ENCODE measurements at places on chromosomes 3 and 15. TPM values are rescaled to one million over a fixed set of nuclear protein-coding genes. Genes with fewer than 3 reads are reported as not detected.

- H3K4me3 ChIP-seq, result no peak overlapping the region
- H3K27ac ChIP-seq, result no peak overlapping the region
- H3K27me3 ChIP-seq, result no peaks in the 10 kb centered on the region
- H3K36me3 ChIP-seq, result peaks cover 8% of the 10 kb centered on the region
- no peak for DNase-seq
Observed at GRCh38 chr3:16254916-16255315, 9.8 kb downstream of the DPH3 start.

DNA sequence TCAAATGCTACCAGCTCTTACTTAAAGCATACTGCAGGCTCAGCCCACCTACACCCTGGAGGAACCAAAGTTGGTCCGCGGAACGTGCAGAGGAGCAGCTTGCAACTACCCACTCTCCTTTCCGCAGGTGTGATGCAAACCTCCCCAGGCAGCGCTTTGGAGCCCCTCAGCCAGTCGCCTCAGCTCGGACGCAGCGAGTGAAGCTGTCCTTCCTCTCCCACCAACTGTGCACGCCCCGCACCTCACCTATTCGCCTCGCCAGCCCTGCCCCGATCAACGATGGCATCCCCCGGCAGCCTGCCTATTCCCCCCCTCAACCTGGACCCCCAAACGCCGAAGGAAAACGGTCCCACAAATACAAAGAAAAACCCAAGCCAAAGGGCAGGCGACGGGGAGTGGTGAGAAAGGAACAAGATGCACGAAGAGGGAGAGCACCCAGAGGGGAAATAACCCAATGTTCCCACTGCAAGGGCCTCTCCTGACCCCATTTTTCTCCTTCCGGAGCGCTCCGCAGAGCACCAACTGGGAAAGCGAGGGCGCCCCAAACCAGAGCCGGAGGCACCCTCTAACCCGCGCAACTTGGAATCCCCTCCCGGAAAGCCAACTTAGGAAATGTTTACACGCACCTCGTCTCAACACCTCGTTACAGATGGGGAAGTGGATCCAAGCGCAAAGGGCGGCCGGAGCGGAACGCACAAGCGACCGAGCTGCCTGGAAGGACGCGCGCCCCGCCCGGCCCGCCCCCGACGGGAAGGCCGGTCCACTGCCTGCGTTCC is 665 bp downstream of the GLB1 start:
- peaks cover 18% of the 10 kb centered on the region for H3K4me1 ChIP-seq
- H3K27ac ChIP-seq, result peak overlapping the region; percentile 79

DNA sequence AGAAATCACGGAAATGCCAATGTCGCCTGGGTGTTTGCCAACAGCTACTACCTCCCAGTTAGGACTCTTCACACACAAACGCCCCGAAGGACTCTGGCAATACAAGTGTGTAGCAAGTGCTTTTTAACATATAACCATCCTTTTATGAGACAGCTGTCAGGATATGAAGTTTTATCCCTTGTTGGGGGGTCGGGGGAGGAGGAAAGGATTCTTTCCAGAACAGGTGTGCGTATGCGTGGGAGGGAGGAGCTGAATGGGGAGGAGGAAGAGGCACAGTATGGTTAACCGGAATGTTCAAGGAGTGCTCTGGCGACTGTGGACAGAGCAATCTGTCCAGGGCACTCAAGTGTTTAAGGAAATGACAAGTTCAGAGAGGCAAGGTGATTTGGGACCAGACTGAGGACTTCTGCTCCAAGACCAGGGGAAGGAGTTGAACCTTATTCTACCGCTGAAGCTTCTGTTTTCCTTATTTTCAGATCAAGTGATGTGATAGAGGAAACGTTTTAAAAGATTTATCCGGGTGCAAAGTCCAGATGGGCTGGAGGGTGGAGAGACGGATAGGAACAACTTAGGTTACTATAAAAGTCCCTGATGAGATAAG is 1.3 kb downstream of the TSPAN3 start:
- peaks cover 49% of the 10 kb centered on the region for H3K4me1 ChIP-seq
- peak overlapping the region; percentile 78 for H3K27ac ChIP-seq
- H3K27me3 ChIP-seq, result peaks cover 10% of the 10 kb centered on the region

DNA sequence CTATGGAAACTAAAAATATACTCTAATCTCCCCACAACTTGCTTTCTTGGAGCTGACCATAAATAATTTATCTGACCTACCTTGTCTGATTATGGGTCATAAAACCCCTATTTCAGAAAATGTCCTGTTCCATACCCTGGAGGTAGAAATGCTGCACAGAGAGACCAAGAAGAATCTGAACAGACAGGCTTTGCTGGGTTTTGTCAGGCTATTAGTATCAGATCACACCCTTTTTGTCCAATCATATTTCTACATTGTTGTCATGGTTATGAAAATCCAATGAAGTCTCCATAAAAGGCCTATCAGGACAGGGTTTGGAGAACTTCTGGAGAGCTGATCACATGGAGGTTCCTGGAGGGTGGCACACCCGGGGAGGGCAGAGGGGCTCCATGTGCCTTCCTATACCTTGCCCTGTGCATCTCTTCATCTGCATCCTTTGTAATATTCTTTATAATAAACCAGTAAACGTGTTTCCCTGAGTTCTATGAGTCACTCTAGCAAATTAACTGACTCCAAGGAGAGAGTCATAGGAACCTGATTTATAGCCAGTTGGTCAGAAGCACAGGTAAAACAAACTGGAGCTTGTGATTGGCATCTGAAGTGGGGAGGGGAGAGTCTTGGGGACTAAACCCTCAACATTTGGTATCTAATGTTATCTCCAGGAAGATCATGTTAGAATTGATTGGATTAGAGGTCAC is 58.1 kb downstream of the NGLY1 start:
- no peak for DNase-seq
- no peaks in the 10 kb centered on the region for H3K36me3 ChIP-seq
- H3K27ac ChIP-seq, result no peak overlapping the region
- H3K4me3 ChIP-seq, result no peak overlapping the region
- H3K4me1 ChIP-seq, result peaks cover 12% of the 10 kb centered on the region

DNA sequence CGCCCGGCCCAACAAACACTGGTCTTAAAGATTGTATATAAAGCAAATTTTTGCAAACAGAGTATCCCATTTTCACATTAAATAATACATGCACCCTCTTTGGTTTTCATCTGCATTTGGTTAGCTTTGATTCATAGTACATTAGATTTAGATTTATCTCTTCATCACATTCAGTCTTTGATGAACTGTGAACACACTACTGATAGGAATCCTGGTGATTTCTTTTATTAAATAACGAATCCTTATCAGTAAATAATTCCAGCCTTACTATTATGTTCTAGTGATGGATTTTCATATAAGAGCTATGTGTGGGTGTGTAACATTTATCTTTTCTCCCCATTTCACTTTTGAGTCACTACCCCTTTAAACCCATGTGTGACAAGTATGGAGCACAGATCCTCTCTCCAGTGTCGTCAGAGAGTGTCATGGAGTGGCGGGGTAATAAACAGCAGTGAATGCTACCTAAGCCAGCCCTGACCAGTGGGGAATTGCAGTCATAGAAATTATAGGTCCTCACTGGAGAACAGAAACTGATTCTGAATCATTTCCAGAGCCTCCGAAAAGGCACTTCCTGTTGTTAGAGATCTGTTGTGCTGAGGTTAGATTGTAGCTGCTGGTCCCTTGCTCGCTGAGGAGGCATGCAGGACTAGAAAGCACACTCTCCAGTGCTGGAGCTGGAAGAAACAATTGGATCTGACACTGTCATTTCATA is 22.0 kb downstream of the SLC7A14 start:
- no peaks in the 10 kb centered on the region for H3K27me3 ChIP-seq
- H3K4me1 ChIP-seq, result peaks cover 32% of the 10 kb centered on the region
- DNase-seq, result peak; percentile 77
- H3K4me3 ChIP-seq, result peak overlapping the region; percentile 83

- no peaks in the 10 kb centered on the region for H3K36me3 ChIP-seq
- H3K27ac ChIP-seq, result no peak overlapping the region
- H3K27me3 ChIP-seq, result peaks cover 17% of the 10 kb centered on the region
- no peak overlapping the region for H3K4me3 ChIP-seq
- no peak for DNase-seq
Observed at GRCh38 chr3:123365450-123366143, 83.3 kb downstream of the ADCY5 start.

DNA sequence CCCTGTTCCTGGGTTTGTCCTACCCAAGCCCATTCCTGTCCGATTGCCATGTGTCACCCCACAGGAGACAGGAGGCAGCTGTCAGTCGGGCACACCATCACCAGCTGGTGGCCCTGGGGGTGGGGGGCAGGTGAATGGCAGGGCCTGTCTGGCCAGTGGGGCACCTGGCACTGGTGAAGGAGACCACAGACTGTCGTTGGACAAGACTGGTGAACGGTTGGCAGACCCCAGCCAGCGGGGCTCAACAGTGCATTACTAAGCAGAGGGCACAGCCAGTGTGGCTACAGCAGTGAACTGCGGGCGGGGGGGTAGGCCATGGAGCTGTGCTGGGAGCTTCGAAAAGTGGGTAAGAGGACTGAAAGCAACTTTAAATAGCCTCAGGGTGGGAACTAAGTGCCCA is 2.1 kb downstream of the SEMA7A start:
- H3K4me3 ChIP-seq, result peak overlapping the region; percentile 96
- H3K27me3 ChIP-seq, result peaks cover 2% of the 10 kb centered on the region
- no peak for DNase-seq
- peaks cover 70% of the 10 kb centered on the region for H3K4me1 ChIP-seq
- peak overlapping the region; percentile 87 for H3K27ac ChIP-seq
- H3K36me3 ChIP-seq, result peaks cover 23% of the 10 kb centered on the region

DNA sequence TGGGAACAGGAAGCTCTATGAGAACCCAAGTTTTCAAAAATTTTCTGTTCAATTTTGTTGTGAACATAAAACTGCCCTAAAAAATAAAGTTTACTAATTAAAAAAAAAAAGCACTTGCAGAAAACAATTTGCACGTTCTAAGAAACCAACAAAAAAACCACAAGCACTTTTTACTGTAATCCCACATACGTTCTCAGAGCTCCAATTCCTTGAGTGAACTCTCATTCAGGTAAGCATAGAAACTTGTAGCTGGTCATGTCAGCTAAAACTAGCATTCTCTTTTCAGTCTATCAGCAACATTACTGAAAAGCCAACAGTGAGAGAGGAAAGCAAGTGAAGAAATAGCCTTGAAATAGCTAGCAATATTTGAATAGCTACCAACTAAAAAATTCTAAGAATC is 11.5 kb upstream of the TMF1 start:
- no peak overlapping the region for H3K4me3 ChIP-seq
- peaks cover 14% of the 10 kb centered on the region for H3K4me1 ChIP-seq
- H3K27ac ChIP-seq, result no peak overlapping the region
- H3K27me3 ChIP-seq, result no peaks in the 10 kb centered on the region

DNA sequence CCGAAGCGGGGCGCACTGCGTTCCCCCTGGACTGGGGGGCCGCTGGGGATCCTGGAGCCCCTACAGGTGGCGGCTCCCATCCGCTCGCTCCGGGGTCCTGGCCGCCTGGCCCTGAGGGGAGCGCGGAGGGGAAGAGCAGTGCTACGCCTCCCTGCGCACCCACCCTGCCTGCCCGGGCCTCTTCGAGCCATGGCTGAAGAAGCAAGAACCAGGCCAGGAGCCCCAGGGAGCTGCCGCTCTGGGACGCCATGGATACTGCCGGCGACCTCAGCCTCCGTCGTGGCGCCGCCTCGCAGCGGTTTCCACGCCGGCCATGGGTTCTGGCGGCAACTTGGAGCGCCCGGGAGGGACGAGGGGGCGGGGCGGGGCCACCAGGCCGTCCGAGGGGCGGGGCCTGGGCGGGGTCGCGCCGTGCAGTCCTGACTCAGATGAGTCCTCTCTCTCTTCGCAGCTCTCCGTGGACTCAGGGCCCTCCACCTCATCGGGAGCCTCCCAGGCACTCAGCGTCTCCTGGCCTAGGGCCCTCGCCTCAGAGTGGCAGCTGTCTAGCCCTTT is 50.9 kb downstream of the MYL3 start:
- no peaks in the 10 kb centered on the region for H3K36me3 ChIP-seq
- peak overlapping the region; percentile 14 for H3K4me3 ChIP-seq
- peaks cover 27% of the 10 kb centered on the region for H3K27me3 ChIP-seq
- DNase-seq, result no peak
- no peak overlapping the region for H3K27ac ChIP-seq
- H3K4me1 ChIP-seq, result peaks cover 6% of the 10 kb centered on the region

GRCh38 chr3:134180761-134181160 is 69.9 kb downstream of the RYK start:
- H3K4me1 ChIP-seq, result no peaks in the 10 kb centered on the region
- H3K36me3 ChIP-seq, result peaks cover 15% of the 10 kb centered on the region
- H3K4me3 ChIP-seq, result no peak overlapping the region

DNA sequence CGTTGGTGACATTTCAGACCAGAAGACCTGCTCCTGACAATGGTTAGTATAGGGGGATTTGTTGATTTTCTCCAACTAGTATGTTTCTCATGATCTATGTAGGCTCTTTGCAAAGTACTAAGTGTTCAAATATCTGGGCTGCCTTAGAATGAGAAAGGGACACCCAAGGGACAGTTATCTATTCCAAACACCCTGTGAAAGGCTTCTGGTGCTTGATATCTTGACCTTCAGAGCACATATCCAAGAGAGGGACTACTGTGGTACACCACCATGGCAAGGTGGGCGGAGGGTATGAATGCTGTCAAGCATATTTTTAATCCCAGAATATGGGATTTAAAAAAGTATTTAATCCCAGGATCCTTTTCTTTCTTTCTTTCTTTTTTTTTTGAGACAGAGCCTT is 1.1 kb downstream of the FANCD2OS start:
- no peaks in the 10 kb centered on the region for H3K36me3 ChIP-seq
- no peak overlapping the region for H3K4me3 ChIP-seq
- no peak overlapping the region for H3K27ac ChIP-seq
- H3K4me1 ChIP-seq, result peaks cover 2% of the 10 kb centered on the region

GRCh38 chr3:56781762-56782161 is 20.0 kb downstream of the ARHGEF3 start:
- no peak for DNase-seq
- H3K4me1 ChIP-seq, result peaks cover 23% of the 10 kb centered on the region
- no peak overlapping the region for H3K4me3 ChIP-seq
- no peaks in the 10 kb centered on the region for H3K36me3 ChIP-seq

ANKUB1 gene
- total RNA-seq, result not detected

MAP6D1 gene
- 2.9 TPM for total RNA-seq

AHSG gene
- total RNA-seq, result not detected

FBXO40 gene
- total RNA-seq, result not detected

SLCO2A1 gene
- 0.17 TPM for total RNA-seq

NUP210 gene
- 0.46 TPM for total RNA-seq

SMCO1 gene
- not detected for total RNA-seq

ISLR gene
- 5.2 TPM for total RNA-seq

Measured in HFFc6 (cell line).